ENCODE measurements at places on chromosomes 7 and 10.

DNA sequence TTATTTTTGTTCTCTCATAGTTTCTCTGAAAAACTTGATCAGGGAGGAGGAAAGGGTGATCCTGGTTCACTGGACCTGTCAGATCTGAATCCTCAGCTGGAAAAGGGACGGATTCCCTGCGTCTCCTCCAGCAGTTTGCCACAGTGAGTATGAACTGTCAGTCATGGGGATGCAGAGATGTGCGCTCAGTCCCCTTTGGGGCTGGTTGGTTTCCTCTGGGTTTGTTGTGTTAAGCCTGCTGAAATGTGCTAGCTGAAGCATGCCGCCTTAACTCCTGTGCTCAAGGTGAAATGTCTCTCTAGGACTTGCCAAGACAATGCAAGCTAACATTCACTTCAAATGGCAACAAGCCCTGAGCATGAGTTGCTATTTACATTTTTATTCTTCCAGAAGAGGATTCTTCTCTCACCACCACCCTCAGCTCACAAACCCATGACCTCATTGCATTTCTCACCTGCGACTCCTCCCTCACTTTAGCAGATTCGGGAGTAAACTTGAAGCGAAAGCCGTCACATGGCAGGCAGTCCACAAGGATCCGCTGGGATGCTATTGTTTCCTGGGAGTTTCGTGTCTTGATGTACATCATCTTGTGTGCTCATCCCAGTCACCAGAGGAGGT lies 192.9 kb upstream of the FZD8 start:
- DNase-seq = no peak

GRCh38 chr10:49172061-49172776 lies 16.0 kb downstream of the TMEM273 start:
- no peak for DNase-seq

GRCh38 chr10:61746377-61746776 lies 83.6 kb downstream of the CABCOCO1 start:
- no peak for DNase-seq

DNA sequence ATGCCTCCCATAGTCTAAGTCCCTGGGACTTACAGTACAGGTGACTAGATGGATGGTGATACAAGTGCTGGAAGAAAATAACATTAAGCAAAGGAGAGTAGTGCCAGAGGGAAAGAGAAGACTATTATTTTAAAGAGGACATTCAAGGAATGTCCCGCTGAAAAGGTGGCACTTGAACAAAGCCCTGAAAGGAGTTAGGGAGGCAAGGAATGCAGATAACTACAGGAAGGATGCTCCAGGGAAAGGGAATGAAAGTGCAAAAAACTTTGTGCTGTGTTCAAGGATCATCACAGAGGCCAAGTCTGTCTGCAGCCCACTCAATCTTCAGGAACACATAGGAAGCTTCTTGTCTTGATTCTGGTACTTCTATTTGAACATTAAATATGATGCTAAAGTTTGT lies 14.9 kb downstream of the ANKMY2 start:
- DNase-seq = no peak

DNA sequence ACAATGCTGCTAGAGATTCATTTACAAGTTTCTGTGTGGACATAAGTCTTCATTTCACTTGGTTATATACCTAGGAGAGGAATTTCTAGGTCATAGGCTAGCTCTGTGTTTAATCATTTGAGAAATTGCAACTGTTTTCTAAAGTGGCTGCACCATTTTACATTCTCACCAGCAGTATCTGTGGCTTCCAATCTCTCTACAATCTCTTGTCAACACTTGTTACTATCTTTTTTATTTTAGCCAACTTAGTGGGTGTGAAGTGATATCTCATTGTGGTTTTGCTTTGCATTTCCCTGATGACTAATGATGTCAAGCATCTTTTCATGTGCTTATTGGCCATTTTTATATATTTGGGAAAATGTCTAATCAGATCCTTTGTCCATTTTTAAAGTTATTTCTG lies 53.0 kb upstream of the DRGX start:
- no peak for DNase-seq

GRCh38 chr7:1619152-1620079 lies 49.6 kb upstream of the PSMG3 start:
- no peak for DNase-seq

DNA sequence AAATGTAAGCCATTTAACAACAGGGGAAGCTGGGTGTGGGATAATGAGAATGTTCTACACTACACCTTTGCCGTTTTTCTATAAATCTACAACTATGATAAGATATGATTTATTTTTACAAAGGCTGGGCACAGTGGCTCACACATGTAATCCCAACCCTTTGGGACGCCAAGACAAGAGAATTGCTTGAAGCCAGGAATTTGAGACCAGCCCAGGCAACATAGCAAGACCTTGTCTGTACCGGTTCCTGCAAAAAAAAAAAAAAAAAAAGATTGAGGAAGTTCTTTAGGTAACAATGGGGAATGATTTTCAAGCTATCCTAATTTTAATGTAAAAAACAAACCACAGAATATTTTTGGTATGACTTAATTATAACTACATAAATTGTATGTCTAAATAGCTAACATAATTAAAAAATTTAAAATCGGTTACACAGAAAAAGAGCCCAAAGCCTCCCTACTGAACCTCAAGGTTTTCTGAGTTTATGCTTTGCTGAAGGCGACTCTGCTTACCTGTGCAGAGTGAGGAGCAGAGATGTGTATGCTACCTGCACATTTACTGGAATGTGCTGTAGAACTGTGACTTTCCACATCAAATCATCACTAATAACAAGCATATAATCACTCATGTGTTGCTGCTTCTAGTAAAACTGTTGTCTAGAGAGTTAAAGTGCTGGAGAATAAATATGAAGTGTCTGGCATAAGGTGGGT lies 163.4 kb downstream of the ATE1 start:
- no peak for DNase-seq

- DNase-seq = no peak
Measured at GRCh38 chr7:28157831-28158416, 22.7 kb downstream of the JAZF1 start.

DNA sequence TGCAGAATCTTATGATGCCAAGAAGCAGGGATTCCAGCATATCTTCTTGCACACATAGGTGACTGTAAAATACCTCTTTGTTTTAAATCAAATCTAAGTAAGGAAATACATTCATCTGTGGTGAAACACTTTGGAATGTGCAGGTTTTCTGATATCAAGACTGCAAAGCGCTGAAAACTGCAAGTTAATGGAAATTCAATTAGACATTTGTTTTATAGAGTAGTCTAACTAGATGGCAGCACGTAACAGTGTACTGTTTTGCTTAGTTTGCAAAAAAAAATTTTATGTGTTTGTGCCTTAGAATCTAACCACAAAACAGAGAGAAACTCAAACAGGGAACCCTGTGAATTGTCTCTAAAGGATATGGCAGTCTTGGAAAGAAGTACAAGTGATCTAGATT lies 259.2 kb downstream of the HDAC9 start:
- DNase-seq = no peak

GRCh38 chr10:10774416-10774815 lies 243.3 kb upstream of the CELF2 start:
- no peak for DNase-seq

DNA sequence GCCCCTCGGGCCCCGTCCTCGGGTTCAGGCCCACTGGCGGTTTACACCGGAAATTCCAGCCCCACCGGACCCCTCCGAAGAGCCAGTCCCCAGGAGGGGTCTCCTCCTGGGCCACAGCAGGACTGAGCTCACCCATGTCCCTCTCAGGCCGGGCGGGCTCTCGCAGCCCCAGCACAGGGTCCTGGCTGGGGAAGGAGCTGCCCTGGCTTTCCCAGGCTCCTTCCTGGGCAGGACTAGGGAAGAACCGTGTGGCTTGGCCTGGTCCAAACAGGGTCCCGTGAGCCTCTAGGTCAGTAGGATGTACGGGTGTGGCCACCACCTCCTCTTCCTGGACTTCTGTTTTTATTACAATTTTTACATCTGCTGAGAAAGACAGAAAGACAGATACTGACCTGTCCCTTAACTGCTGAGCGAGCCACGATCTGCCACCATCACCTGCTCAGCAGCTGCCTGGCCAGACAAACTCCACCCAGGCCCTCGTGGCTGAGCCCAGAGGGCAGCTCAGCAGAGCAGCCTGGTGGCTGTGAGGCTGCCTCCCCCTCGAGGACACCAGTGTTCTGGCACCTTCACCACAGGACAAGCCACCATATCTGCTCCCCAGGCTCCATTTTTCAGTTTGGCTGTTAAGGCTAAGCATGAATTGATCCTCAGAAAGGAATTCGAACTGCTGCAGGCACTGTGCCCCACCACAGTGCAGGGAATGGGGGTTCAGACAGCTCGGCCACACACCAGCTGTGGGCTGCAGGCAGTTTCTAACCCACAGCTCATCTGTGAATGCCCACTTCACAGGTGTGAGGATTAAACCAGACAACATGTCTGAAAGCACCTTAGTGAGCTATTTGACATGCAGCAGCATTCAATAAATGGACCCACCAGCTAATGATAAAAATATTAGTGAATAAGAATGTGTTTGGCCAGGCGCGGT lies 14.5 kb upstream of the ZNF777 start:
- no peak for DNase-seq

Measured in GDM1 (cell line).